Neuronal stem cell (in vitro differentiated cells): ENCODE measurements at places on chromosomes 3 and 15.

- no peak for DNase-seq
Observed at GRCh38 chr3:60355825-60356224, 895.4 kb downstream of the FHIT start.

DNA sequence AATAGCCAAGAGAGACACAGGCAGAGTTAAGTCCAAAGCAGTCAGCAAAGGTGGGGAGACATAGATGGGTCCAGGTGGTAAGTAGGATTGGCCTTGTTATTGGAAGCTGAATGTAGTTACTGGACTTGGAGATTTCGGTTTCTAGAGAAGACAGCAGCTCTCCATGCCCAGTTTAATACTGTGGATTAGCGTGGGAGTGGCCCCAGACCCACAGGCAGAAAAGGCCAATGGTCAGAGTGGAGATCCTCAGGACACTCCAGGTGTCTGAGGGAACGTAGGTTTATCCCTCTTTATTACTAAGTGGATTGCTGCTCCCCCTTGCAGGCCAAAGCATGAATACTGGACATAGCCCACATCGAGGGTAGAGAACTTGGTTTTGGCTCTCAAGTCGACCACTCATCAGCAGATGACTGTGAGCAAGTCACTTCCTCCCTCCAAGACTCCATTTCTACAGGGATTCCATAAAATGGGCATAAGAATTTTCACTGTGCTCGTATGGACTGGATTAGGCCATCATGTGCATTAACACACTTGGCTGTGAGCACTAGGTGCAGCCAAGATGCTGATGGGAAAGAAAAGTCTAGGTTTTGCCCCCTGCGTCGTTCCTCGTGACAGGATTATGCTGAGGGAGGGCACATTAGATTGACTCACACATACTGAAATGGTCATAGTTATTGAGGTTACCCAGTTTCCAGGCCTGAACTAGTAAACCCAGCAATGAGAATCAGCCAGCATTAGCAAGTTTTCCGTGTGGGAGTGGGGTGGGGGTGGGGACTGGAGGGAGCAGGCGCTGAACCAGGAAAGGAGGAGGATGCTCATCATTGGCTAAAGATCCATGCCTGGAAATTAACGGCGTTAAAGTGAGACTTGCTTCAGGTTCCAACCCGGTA lies 225.2 kb upstream of the TPRG1 start:
- DNase-seq: no peak

DNA sequence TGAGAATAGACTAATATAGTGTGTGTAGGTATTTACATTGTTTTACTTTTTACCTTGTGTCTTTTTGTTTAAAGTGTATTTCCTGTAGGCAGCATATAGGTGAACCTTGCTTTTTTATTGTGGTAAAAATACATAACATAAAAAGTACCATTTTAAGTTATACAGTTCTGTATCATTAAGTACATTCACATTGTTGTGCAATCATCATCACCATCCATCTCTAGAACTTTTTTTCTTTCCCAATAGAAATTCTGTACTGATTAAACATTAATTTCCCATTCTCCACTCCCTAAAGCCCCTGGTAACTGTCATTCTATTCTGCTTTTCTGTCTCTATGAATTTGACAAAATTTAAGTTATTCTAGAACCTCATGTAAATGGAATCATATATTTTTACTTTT lies 48.2 kb upstream of the EIF5A2 start:
- no peak for DNase-seq

- no peak for DNase-seq
Observed at GRCh38 chr3:150069154-150069527, 98.4 kb upstream of the PFN2 start.

DNA sequence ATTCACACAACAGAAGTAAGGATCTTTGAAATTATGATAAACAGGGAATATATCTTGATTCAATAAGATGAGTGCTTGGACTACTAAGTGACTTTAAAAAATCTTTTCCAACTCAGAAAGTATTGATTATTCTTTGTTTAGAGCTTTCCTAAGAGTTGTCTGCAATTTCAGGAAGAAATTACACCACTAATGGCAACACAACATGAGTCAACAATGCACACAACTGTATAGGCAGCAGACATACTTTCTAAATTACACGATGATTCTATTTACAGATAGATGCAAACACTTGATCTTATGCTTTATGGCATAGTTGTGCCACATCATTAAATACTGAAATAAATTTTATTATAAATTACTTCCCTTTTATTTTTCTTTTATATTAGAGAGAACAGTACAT lies 4.4 kb downstream of the NAA50 start:
- DNase-seq: no peak

DNA sequence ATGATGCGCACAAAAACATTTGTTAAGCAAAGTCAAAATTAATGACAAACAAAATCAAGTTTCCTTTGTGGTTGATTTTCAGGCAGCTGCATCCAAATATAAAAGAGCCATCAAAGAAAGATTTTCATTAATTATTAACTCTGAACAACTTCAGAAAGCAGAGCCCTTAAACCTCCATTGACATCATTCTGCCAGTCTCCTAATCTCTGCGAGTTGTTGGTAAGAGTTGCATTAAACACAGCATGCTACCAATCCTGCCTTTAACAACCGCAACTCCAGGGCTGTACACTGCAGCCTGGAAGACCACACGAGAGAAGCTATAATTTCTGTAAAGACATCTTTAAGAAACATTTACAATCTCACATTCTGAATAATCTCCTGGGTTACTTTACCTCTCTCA lies 204.6 kb downstream of the NR2F2 start:
- DNase-seq: no peak

DNA sequence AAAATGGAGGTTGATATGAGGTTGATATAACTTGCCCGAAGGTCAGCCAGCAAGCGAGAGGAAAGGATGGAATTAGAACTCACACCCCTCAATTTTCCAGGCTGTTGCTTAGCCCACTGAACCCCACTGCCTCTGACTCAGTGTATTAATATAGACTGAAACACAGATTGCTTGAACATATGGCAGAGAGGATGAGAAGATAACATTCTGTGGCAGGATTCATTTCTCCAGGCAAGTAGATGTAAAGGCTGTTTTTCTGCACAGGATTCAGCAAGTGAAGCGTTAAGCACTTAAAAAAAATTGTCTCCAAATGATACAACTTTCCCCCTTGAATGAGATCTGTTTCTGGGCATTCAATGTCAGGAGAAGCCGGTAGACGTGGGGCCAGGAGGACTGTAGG lies 335.2 kb downstream of the GAP43 start:
- DNase-seq: no peak

DNA sequence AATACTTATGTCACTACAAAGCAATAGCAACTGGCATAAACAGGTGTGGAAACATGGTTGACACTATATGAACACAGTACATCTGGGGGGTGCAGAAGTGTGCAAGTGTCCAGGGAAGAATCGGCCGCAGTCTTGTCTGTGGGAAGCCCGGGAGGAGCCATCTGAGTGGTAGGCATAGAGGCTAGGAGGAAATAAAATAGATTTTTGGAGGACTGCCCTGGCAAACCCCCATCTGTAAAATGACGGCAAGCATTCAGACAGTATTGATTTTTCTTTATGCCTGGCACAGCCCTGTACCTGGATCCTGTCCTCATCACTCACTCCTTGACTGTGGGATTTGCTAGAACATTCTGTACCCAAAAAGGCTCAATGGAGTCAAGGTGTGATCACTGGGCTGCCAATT lies 31.3 kb downstream of the THSD4 start:
- no peak for DNase-seq
